ENCODE measurements at places on chromosomes 13 and 19.
A peak's percentile ranks its signal among the peaks of the same experiment; 100 is the strongest.

- no peak for DNase-seq
Observed at GRCh38 chr13:84978851-84979250, 820.4 kb downstream of the SLITRK6 start.

- DNase-seq: no peak
Observed at GRCh38 chr13:106640515-106640914, 72.6 kb upstream of the ARGLU1 start.

DNA sequence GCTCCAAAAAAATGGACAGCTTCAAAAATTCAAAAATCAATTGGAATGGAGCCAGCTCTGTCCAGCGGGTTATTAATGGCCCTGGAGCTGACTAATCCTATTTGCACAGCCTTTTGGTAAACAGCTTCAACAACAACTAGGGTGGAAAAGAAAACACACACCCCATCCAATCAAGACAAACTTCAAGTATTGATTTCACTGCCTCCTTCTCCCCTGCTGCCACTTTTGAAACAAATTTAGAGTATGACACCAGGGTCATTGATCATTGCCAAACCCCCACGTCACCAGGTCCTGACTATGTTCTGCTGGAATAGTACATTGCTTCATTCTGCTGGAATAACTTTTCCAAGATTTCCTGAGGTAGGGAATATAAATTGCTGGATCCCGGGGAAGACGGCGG lies 56.8 kb upstream of the GTF3A start:
- no peak for DNase-seq

DNA sequence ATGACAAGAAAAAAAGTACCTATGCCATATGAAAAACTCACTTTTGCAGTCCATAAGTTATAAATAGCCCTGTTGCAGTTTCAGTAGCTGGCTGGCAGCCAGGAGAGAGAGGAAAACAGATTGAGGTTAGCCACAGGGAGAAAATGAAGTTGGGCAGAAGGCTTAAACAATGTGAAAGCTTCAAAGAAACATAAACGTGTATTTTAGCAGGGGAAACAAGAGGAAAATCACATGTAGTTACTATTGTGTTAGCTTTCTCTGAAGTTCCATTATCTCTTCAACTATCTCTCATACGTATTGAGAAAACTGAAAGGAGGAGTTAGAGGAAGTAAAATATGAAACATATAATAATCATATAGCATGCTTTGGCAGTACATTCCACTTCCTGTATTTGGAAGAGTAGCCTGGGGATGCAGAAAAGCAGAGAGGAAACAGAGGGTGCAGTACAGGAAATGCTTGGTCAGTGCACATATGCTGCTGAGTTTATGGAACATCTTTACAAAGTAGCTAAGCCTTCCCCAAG lies 1551.1 kb downstream of the EFNB2 start:
- DNase-seq: no peak

DNA sequence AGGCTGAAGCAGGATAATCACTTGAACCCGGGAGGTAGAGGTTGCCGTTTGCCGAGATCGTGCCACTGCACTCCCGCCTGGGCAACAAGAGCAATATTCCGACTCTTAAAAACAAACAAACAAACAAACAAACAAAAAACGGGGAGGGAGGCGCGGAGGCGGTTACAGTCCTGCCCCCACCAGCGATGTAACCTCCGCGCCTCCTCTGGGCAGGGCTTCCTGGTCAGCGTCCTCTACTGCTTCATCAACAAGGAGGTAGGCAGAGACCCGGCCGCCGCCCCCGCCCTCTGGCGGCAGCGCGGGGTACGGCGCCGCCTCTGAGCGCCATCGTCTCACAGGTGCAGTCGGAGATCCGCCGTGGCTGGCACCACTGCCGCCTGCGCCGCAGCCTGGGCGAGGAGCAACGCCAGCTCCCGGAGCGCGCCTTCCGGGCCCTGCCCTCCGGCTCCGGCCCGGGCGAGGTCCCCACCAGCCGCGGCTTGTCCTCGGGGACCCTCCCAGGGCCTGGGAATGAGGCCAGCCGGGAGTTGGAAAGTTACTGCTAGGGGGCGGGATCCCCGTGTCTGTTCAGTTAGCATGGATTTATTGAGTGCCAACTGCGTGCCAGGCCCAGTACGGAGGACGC lies 10.2 kb downstream of the SNRPD2 start:
- peak; percentile 47 for DNase-seq

DNA sequence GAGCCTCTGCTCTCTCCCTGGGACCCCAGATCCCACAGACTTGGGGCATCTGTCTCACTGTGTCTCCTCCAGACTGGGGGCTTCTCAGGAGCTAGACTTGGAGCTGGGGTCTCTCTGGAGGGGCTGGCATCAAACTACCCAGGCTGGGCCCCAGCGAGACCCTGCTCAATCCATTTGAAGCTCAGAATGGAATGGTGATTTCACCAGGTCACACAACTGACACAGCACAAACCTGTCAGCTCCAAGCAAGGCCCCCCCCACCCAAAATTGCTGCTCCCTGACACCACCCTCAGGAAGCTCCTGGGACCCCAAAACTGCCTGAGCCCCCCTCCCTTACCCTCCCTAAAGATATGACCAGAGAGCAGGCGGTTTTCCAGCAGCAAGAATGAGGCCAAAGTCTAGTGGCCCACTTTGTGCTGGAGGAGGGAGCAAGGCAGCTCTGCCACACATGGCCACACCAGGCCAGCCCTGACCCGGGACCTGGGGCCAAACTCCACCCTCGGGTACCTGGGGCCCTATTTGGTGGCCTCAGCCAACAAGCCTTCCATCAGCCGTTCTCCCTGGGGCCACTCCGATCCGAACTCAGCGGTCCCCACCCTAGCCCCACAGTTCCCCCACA lies 2.4 kb downstream of the NR2F6 start:
- no peak for DNase-seq

GRCh38 chr19:4803736-4804695 lies 12.5 kb downstream of the FEM1A start:
- DNase-seq: peak; percentile 73

DNA sequence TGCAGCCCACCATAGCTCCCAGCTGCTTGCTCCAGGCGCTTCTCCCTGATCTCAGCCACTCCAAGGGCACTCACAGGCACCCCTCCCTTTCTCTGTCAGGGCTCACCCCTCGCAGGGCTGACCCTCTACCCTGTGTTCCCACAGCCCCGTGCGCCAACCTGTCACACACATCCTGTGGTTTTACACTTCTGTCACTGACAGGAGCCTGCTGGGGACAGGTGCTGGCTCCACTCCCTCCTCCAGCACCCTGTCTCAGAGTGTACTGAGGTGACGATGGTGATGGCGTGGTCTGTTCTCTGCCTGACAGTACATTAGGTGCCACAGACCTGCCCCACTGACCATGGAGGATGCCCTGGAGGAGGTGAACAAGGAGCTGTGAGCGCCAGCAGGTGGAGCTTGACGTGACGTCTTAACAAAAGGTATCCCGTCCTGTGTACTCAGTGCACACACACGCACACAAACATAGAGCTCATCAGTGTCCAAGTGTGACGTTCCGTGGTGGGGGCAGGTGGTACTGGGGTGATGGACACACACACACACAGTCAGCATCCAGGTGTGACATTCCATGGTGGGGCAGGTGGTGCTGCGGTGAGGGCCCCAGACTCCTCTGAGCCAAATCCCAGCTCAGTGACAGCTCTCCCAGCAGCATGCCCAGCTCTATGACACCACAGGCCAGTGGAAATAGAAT lies 20.9 kb downstream of the C19orf44 start:
- no peak for DNase-seq

- DNase-seq: no peak
Observed at GRCh38 chr13:49371943-49372613, 71.8 kb downstream of the CAB39L start.

DNA sequence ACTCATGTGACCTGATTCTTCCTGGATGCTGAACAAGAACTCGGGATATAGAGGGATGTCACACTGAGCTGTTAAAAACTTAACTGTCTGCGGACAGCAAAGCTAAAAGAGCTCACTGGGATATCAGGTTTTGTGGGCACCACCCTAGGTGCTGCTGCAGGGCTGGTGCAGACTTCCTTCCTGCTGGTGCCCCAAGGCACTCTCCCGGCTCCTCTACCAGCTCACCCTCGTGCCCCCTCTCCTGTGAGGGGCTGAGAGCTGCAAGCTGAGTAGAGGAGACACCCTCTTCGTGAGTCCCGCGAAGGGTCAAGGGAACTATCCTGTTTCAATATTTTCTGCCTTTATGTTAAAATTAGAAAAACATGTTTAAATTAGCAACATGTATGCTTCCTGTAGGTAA lies 1475.7 kb downstream of the EFNB2 start:
- DNase-seq: no peak

DNA sequence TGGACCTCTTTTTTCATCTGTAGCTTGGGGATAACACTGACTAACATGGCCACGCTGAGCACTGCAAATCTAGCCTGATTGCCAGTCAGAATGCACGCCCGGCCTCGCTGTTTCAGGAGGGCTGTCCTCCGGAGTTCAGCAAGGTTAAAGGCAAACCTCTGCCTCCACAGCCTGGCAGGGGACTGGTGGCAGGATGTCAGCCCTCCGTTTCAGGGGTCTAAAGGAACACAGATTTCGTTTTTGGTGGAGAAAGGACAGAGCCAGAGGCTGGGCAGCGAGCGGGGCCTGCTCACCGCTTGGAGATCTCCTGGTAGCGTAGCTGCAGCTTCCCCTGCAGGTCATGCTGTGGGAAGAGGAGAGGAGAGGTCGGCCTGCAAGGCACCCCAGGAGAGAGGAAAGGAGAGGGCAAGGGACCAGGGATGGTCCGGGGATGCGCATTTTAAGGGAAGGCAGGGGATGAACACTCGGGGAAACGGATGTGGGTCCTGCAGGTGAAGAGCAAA lies 560 bp downstream of the NDUFA7 start:
- DNase-seq: no peak

DNA sequence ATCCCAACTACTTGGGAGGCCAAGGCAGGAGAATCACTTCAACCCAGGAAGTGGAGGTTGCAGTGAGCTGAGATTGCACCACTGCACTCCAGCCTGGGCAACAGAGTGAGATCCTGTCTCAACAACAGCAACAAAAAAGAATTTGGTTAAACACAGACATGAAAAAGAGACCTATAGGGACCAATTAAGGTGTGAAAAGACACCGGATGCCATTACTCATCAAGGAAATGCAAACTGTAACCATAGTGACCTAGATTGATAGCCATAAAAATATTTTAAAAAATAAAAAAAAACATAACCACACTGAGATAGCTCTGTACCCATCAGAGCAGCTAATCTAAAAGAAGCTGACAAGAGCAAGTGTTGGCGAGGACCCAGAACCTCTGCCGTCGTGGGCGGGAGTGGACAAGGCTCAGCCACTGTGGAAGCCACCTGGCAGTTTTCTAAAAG lies 37.1 kb upstream of the ISYNA1 start:
- no peak for DNase-seq

- DNase-seq: no peak
Observed at GRCh38 chr13:107370015-107370785, 802.3 kb upstream of the ARGLU1 start.

DNA sequence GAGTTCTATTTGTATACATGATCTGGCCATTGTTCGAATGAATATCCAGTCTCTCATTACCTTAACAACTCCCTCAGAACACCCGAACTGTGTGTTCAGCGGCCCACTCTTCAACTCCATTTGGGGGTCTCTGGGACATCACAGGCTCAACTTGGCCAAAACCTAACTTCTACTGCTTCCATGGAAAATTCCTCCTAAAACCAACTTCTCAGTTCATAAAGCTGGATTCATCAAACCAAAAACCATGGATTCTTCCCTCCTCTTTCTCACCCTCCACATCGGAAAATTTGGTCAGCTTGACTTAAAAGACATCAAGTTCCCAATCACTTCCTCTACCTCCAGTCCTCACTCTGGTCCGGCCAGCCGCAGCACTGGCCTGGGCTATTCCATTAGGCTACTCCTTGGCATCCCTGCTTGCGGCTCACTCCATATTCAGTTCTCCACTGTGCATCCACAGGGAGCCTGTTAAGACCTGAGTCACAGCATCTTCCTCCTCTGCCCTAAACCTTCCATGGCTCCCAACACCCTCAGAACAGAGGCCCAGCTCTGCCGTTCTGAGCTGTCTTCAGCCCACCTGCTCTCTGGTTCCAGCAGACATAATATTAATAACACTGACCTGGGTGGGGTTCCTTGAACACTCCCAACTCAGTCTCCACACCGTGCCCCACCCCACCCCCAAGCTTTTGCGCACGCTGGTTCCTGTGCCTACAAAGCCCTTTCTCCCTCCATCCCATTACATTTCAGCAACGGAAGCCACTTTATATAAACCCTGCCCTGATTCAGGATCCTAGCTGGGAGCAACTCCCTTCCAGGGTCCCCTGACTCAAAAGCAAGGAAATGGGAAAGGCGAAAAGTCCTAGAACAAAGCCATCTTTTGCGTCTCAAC lies 1.1 kb downstream of the ZNF792 start:
- DNase-seq: no peak

DNA sequence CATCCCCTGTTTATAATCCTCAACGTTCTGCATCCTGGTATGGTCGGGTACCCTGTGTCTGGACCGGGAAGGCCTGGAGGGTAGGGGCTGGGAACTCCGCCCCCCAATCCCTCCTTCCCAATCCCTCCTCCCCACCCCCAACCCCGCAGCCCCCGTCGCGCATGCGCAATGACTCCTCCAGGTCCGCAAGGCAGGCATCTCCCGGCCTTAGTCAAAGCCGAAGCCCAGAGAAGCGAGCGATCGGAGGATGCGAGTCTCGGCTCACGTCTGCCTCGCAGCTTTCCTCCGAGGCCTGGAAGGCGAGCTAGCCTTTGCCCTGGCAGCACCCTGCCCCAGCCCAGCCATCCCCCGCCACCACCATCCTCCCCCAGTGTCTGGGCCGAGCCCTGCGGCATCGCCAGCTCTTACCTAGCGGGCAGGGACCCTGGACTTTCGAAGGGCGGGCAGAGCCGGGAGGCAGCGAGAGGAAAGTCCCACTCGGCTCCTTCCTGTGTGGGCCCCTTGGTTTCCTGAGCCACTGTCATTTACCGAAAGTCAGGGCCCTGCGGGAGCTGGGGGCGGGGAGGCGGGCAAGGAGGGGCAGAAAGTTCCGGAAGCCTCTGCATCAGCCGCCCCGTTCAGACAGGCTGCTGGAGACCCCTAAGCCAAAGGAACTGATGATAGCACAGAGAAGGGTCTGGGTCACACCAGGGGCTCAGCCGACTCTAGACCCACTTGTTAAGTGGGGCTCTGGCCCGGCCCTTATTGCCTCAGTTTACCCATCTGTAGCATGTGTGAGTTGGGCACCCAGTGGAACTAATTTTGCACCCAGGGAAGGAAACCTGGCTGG lies at the start of gene JAK3:
Gene JAK3 (minus strand): TSS at position 445 of the 829 bp plus-strand sequence. CDS start 3,565 bp downstream, outside the sequence.
- DNase-seq: no peak

DNA sequence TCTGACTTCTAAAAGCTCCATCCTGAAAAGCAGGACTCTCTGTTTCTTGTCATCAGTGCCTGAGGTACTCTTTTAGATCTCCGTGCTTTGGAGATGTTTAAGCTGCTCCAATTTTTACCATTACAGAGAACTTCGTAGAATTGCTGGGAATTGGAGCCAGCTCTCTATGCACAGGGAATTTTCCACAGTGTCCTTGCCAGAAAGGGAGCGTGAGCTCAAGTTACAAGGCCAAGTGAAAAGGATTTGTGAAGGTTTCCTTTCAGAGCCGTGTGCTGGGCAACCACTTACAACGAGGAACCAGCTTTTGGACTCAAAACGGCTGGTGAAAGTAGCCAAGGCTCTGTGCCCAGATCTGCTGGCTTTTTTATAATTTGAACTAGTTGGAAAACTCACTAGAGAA lies 82.6 kb downstream of the NUFIP1 start:
- no peak for DNase-seq
